ENCODE measurements at places on chromosomes 3 and 15.

DNA sequence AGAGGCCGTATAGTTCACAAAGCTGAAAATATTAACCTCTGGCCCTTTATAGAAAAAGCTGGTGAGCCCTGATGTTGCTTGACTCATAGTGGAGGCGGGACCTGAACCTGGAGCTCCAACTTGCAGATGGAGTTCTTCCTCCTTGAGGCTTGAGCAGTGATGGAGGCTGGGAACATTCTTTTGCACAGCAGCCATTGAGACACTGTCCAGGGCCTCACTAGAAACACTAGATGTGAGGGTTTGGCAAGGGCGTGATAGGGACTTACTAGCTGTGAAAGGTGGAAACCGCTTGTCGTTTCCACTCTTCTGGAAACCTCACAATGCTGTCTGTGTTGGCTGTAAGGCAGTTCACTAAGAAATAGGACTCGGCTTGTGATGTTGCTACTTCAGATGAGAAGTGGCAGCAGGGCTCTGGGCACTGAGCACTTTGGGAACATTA lies 12.5 kb downstream of the SMAD6 start:
- peak; percentile 75 for DNase-seq

DNA sequence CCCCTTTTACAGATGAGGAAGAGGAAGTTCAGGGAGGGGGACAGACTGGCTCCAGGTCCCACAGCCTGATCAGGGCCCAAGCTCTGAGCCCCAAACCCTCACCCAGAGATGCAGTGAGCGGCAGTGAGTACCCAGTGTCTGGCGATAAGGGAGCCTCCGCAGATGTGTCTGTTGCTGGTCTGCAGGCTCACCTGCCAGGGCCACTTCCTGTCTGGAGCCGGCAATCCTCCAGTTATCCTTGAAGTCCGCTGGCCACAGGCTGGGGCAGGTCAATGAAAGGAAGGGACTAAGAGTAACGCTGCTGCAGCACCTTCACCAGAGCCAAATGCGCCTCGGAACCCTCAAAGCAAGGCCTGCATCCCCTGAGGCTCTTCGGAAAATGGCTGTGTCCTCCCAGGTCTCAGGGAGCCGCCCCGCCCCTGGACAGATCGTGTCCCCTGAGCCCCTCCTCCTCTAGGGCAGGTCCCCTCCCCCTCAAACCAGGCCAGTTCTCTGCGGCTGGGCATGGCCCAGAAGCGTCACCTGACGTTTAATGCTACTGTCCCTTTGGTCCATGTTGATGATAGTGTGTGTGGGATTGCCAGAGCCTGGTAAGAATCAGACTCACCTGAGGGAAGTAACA lies 51.5 kb downstream of the MYL3 start:
- no peak for DNase-seq

GRCh38 chr3:190338717-190339116 lies 16.5 kb upstream of the CLDN1 start:
- DNase-seq, result no peak

- DNase-seq, result no peak
Observed at GRCh38 chr15:80564056-80564455, 131.1 kb upstream of the ABHD17C start.

GRCh38 chr3:128987302-128988100 lies 6.4 kb downstream of the CFAP92 start:
- DNase-seq, result no peak

- DNase-seq, result peak; percentile 95
Observed at GRCh38 chr3:53238051-53238850, 17.6 kb downstream of the TKT start.

GRCh38 chr15:46856839-46857502 lies 860.3 kb upstream of the SEMA6D start:
- DNase-seq, result no peak

GRCh38 chr3:154273381-154273780 lies 50.9 kb downstream of the DHX36 start:
- no peak for DNase-seq

- DNase-seq, result no peak
Observed at GRCh38 chr15:34460451-34460850, 22.8 kb upstream of the GOLGA8A start.

- no peak for DNase-seq
Observed at GRCh38 chr15:39238443-39238842, 342.4 kb upstream of the THBS1 start.

DNA sequence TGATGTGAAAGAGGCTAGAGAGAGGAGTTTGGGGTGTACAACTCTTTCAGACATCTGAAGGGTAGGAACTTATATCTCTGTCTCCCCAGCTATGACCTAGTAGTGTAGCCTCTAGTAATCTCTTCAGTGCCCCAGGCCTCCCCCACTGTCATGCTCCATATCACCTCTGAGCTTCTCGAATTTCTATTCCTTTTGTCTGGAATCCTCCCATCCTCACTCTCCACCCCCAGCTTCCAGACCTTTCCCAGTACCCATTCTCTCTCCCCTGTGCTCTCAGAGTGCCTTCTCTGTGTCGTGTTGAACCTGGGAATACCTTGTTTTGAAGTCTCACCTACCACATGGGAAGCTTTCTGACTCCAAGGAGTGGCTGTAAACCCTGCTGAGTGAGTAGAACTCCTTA lies 3.6 kb upstream of the RBPMS2 start:
- DNase-seq, result no peak

- peak; percentile 39 for DNase-seq
Observed at GRCh38 chr3:40994611-40995010, 204.7 kb upstream of the CTNNB1 start.

DNA sequence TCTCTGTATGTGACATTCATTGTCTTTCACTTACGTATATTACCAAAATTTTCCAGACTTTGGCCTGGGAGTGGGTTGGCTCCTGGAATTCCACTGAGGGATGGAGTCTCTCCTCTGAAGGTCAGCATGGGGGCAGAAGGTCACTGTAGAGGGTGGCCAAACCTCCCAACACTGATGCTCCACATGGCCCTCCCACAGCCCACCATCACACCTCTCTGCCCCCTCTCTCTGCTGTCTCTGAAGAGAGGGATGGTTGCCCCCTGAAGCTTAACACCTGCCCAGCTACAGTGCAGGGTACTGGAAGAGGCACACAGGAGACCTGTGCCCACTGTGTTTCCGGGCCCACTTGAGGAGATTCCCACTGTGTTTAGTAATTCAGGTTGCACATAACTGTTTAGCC lies 52.2 kb downstream of the CMTM6 start:
- DNase-seq, result no peak

GRCh38 chr3:130425484-130425883 lies 80.0 kb downstream of the COL6A5 start:
- DNase-seq, result no peak

GRCh38 chr3:117603097-117603496 lies 893.5 kb downstream of the TUSC7 start:
- DNase-seq, result no peak

GRCh38 chr3:120820748-120821147 lies 78.2 kb downstream of the GTF2E1 start:
- no peak for DNase-seq

DNA sequence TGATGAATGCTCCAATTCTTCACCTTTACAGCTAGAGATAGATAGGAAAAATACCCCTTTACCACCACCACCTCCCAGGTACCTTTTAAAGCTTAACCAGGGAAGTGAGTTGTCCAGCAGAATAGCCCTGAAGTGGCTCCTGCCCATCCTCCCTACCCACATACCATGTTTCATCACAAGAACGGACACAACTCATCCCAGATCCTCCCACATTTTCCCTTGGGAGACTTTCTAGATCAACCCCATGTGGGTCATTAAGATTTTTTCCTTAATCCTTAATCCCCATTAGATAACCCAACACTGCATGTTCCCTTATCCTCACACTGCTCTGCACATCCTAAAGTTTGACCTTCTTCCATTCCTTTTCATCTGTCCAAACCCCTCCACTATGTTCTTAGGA lies 69.3 kb downstream of the CHST2 start:
- no peak for DNase-seq

DNA sequence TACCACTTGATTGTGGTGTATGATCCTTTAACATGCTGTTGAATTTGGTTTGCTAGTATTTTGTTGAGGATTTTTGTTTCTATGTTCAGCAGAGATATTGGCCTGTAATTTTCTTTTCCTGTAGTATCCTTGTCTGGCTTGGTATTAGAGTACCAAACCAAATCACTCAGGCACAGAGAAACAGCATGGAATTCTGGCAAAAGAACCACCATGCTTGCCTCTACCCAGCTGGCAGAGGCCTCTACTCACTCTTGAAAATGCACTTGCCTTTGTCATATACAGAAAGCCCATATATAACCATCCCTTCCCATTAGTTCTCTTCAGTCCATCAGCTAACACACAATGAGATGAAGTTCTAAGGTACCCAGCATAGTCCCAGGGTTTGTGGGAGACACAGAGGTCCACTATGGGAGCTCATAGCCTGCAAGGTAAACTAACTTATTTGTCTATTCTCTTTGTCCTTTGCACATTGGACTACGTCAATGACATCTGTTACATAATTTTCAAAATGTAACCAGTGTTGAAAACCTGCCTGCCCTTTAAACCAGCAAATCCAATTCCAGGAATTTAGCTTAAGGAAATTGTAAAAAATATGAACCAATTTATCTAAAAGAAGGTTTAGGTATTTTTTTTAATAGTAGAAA lies 82.1 kb upstream of the POMGNT2 start:
- DNase-seq, result no peak

DNA sequence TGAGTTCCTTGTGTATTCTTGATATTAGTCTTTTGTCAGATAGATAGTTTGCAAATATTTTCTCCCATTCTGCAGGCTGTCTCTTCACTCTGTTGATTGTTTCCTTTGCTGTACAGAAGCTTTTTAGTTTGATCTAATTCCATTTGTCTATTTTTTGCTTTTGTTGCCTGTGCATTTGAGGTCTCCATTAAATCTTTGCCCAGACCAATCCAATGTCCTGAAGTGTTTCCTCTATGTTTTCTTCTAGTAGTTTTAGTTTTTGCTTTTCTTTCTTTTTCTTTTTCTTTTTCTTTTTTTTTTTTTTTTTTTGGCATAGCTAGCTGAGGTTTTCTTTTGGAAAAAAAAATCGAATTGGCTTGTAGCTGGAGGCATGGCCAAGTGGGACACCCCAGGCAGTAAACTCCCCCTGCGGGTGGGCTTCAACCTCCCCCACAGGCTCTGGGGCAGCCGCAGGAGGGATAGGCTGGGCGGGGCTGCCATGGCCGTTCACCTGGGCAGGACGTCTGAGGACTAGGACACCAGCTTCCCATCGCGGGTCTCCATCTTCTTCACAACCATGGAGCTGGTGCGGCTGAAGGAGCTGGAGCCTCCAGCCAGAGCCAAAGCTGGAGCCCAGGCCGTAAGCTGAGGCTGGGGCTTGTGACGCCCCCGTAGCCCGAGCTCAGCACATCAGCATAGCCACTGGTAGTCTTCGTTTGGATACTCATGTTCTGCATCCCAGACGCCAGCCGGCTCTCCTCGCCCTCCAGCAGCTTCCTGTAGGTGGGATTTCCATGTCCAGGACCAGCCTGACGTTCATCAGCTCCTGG lies 16.2 kb upstream of the PSTPIP1 start:
- no peak for DNase-seq

DNA sequence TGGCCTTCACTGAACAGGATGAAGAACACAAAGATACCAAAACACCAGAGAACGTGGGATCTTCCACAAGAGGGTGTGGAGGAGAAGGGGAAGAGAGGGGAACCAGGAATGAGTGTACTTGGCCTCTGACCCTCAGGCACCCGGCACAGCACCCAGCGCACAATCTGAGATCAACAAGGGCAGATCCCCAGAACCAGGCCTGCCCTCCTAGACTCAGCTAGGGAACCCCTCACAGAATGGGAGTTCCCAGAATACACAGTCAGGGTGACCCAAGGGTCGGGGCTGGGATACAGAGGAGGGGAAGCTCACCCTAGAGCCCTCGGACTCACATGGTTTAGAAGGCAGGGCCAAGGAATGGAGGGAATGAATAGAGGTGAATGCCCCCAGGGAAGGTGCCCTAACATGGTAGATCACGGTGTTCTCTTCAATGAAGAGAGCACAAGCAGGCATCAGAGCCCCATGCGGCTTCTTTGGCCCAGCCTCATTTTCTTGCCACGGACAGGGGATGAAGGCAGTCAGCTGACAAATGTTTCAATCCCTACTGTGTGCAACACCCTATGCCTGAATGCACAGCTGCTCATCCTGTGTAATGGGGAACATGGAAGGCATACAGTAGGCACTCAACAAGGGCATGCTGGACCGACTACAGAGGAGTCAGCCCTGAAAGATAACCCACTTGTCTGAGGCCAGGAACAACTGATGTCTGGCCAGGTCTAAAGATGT lies 13.1 kb downstream of the BMF start:
- no peak for DNase-seq

DNA sequence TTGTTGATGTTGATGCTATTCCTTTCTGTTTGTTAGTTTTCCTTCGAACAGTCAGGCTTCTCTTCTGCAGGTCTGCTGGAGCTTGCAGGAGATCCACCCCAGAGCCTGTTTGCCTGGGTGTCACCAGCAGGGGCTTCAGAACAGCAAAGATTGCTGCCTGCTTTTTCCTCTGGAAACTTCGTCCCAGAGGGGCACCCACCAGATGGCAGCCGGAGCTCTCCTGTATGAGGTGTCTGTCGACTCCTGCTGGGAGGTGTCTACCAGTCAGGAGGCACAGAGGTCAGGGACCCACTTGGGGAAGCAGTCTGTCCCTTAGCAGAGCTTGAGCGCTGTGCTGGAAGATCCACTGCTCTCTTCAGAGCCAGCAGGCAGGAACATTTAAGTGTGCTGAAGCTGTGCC lies 303.2 kb downstream of the ZIC1 start:
- no peak for DNase-seq

- no peak for DNase-seq
Observed at GRCh38 chr3:114760679-114761078, 386.4 kb downstream of the ZBTB20 start.

DNA sequence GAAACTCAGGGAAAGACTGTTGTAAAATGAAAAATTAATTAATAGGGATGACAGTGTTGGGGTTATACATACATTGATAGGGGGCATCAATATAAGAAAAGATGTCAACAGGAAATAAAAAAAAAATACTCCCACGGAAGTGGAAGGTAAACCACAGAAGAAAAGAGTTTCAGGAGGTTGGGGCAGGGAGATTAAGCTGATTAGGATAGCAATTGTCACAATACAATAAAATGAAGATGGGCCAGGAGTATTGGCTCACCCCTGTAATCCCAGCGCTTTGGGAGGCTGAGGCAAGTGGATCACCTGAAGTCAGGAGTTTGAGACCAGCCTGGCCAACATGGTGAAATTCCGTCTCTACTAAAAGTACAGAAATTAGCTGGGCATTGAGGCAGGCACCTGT lies 536.1 kb downstream of the AGBL1 start:
- no peak for DNase-seq

DNA sequence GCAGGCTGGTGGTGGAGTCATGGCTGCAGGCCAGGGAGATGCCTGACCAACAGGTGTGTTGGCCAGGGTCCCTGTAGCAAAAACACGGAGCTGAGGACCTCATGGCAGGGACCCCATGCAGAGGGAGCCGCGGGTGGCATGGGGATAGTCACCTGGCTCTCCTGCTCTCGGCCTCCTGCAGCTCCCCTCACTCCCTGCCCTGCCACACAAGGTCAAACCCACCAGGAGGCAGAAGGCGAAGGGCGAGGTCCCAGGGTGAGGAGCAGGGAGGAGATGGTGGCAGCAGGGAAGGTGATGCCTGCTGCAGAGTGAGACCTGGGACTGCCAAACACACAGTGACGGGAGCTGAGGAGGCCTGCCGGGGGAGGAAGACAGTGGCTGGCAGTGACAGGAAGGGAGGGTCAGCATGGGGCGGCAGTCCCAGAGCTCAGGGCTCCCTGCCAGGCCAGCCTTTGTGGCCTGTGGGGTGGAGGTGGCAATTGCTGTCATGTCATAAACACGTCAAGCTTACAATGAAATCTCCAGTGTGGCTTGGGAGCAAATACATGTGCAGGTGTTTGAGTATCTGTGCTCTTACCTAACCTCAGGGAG lies 144.3 kb downstream of the TJP1 start:
- no peak for DNase-seq

Measured in choroid plexus epithelial cell (primary cell).